Epithelial cell of prostate (primary cell): ENCODE measurements at places on chromosomes 12 and 14.
A peak's percentile ranks its signal among the peaks of the same experiment; 100 is the strongest.

GRCh38 chr14:48580692-48581091 lies 905.3 kb upstream of the MDGA2 start:
- no peak for DNase-seq

DNA sequence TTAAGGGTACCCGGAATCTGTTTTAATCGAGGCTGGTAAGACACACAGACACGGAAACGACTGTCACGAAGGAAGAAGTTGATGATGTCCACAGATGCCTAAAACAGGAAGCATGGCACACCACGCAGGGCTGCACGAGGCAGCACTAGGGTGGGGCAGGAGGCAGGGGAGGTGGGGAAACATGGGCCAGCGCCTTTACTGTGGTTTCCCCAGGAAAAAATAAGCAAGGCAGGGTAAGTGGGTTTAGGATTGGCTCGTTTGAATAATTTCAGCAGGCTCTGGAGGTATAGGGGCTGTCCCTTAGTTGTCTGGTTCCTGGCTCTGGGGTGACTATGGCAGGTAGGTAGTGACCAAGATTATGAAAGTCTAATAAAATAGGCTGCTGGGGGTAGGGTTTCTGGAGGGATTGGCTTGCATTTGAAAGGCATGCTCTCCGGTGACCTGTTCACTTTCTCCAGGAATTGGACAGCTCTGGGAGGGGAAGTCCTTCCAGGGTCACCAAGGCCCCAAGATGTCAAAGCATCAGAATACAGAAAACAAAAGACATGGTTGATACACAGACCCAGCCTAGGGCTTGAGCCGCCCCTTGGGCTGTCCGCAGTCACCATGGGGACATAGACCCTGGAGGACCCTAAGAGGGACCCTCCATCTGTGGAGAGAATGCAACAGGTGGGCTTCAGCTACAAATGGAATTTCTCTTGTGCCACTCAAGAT lies 35.3 kb downstream of the MAP1LC3B2 start:
- no peak for DNase-seq

- no peak for DNase-seq
Observed at GRCh38 chr14:68712703-68713370, 80.0 kb downstream of the ZFP36L1 start.

- DNase-seq, result no peak
Observed at GRCh38 chr12:113788020-113788856, 177.9 kb downstream of the RBM19 start.

GRCh38 chr12:113658006-113658655 lies 186.5 kb upstream of the LHX5 start:
- no peak for DNase-seq

DNA sequence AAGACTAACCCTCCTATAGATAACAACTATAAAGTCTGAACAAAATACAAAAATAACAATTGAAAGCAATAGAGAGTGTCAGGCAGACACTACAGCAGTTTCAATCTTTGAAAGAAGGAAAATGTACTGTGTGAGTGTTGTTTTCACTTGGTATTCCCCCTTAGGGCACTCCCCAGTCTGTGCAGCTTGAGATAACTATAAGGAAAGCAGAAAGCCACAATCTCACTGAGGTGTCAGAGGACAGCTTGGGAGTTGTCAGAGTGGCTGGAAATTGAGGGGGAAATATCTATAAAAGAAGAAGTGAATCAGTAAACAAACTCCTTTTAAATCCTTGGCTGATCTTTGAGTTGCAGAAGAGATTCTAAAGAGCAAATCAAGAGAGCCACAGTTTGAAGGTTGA lies 364.8 kb downstream of the NELL2 start:
- DNase-seq, result no peak

DNA sequence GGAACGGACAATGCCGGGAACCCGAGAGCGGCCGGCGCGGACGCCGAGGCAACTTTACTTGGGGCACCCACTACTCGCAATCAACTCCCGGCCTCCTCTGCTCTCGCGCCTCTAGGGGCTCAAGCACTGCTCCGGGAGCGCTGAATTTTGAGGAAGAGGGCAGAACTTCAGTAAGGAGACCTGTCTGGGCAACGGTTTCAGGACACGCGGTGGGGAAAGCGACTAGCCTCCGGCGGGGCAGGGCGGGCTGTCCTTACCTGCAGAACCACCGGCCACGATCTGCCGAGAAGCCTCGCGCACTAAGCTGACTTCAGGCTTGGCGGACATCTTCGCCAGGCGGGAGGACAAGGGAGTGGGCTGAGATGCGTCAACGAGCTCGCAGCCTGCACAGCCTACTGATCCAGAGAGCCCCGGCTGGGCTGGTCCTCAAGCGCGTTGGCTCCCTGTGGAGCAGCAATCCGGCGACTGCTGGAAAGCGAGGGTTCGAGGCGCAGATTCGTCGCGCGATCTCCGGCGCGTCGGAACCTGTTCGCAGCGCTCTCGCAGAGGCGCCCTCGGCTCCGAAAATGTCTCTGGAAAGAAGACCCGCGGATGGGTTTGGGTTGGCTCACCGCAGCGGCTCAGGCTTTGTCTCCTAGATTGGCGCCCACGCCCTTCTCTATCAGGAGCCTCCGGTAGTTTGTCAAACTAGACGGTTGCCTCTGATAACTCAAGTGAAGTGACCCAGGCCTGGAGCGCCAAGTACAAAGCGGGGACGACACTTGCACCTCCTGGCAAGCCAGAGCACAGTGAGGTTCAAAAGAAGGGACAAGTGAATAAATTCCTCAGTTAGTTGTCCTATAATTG lies at the start of gene SLC25A21:
SLC25A21 (minus strand) TSS at position 583 of the 846 bp plus-strand sequence.
- DNase-seq, result peak; percentile 26

DNA sequence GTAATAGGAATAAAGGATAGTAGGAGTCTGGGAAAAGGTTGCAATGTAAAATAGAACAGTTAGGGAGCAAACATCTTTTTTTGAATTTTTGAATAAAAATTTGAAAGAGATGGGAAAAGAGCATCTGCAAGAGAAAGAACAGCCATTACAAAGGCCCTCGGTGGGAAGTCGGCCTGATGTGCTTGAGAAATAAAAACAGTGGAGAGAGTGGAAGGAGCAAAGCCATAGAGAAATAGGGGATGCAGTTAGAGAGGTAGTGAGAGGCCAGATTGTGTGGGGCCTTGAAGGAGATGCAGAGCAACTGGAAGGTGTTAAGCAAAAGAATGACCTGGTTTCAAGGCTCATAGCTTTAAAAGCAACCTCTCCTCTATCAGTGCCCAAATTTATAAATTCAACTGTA lies 409.8 kb downstream of the RERGL start:
- no peak for DNase-seq

DNA sequence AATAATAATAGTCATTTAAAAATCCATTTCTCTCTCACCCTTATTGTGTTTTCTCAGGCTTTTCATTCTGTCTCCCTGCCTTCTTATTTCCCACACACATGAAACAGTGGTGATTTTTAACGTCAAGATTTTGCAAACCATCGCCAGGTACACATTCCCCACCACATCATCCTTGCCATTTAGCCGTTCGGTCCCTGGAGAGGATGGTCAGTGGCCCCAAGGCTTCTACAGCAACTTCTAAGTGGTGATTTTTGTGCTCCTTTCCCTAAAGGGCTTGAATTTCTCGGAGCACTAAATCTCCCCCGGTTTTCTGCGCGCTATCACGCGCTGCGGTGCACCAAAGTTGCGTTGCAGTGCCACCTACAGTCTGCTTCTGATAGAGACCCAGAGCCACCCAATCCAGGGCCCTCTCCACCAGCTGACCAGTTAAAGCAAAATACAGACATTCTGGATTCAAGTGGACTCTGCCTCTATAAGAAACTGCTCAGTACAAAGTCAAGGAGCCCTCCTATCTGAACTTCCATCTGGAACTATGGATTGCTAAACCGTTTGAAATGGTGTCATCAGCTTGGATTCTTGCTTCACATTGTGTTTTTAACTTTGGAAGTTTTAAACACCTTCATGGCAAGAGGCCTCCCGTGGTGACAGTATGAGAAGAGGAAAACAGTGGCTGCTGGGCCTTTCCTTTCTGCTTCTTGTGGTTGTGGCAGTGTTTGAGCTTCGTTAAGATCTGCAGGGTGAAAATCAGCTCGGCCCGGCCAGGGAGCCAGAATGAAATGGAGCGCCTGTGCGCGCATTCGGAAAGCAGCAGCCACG lies 234.0 kb downstream of the SPTSSA start:
- DNase-seq, result no peak

DNA sequence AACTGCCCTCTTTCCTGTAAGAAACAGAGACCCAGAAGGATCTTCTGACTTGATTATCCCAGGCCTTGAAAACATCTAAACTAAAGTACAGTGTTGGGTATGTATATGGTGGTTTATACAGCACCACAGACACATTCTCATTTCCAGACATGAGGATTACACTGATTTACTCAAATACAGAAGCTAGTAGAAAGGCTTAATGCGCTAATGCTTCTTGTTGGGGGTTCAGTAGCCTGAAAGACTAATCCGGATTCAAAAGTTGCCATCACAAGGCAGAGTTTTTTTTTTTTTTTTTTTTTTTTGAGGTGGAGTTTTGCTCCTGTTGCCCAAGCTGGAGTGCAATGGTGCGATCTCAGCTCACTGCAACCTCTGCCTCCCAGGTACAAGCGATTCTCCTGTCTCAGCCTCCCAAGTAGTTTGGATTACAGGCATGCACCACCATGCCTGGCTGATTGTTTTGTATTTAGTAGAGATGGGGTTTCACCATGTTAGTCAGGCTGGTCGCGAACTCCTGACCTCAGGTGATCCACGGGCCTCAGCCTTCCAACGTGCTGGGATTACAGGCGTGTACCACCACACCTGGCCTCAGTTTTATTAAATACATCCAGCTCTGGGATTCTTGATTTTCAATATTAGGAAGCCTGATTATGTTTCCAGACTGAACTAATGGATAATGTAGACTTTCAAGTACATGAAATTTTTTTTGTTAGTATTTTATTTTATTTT lies 46.3 kb upstream of the HECTD1 start:
- DNase-seq, result no peak

DNA sequence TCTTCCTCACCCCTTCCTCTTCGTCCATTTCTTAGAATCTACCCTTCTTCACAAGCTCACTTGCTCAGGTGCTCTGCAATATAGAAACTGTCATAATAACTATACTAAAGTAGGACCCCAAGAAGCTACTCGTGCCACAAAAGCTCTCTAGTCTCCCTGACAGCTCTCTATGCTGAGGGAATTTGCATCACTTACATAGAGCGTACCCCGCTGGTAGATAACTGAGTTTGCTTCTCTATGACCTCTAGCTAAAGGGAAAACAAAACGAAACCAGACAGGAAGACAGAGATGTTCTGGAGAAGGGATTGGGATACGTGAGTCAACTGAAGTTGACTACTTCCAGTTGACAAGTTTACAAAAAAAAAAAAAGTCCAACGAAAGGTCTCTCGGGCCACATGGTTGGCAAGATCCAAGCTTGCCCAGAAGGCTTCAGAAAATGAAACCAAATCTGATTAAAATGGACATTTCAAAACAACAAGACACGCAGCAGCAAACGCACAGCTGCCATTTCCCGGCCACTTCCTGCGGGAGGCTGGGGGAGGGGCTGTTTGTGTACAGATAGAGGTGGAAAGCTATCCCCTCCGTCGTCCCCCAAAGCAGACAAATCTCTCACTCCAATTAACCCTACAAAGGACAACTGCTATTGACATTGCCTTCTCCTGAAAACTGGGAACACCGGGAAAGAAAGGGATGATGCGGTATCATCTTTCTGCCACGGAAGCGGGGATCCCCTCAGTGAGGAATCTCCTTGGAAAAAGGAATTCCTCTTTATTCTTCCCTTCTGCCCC lies 1.3 kb downstream of the BAZ2A start:
- no peak for DNase-seq

GRCh38 chr12:44296624-44297197 lies 460.8 kb downstream of the TMEM117 start:
- DNase-seq, result no peak

DNA sequence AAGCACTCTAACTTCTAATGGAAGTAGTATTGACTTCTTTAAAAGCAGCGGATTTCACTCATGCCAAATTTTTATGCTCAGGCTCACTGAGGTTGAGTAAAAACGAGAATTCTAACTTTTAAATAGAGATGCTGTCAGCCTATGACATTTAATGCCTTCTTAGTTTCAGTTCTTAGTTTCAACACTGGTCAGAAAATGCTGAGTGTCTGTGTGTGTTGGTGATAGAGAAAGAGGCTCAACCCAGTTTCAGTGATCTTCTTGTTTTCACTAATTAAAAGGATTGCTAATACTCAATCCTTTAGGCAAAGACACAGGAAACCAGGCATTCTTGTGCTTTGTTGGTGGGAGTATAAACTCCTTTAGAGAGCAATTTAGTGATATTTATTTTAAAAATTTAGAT lies 31.0 kb downstream of the PEBP1 start:
- DNase-seq, result no peak

GRCh38 chr14:53249059-53249458 lies 95.9 kb upstream of the DDHD1 start:
- no peak for DNase-seq

- no peak for DNase-seq
Observed at GRCh38 chr14:99268810-99269707, 2.9 kb downstream of the BCL11B start.

DNA sequence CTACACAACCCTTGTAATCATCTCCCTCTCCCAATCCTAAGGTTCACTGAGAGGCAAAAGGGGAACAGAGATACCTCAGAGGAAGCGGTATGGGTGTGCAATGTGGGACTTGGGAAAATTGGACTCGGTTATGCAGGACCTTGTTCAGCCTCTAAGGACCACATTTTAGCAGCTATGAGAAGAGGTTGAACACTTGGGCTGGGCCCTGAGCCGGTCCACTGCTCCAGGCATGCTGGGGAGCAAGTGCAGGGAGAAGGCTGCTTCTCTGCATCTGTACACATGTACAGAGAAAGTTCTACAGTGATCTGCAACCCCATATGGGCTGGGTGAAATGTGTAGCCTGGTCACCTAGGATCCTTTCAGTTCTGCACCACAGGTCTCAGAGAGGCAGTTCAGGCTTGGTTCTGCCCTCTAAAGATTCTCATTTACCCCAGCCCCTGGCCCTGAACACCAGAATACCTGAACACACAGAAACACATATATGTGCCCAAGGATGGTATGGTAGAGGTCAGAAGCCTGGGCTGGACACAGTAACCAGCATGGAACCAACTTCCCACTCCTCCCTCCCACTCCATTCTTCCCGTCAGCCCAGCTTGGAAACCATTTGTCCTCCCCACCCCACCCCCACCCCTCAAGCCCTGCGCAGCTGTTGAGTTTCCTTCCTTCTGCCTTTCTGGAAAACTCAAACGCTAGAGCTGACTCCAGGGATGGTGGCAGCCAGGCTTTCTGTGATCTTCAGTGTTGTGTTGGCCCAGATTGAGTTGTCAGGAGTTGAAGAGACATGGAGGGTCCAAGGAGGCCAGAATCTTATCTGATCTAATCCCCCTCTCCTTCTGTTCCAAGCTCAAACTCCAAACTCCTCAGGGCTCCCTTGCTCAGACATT lies 10.4 kb downstream of the HOXC5 start:
- no peak for DNase-seq

GRCh38 chr14:46384611-46385010 lies 267.0 kb downstream of the RPL10L start:
- no peak for DNase-seq

DNA sequence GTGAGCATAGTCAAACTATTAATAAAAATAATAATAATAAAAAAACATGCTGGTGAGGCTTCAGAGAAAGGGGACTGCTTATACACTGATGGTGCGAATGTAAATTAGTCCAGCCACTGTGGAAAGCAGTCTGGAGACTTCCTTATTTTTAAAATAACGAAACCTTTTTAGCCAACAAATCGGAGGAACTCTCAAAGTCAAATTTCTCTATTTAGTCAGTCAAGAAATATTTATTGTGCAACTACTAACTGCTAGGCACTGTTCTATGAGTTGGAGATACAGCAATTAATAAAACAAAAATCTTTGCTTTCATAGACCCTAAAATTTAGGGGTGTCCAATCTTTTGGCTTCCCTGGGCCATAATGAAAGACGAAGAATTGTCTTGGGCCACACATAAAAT lies 10.8 kb downstream of the TAOK3 start:
- DNase-seq, result no peak
